ENCODE measurements at places on chromosomes 4 and X.

DNA sequence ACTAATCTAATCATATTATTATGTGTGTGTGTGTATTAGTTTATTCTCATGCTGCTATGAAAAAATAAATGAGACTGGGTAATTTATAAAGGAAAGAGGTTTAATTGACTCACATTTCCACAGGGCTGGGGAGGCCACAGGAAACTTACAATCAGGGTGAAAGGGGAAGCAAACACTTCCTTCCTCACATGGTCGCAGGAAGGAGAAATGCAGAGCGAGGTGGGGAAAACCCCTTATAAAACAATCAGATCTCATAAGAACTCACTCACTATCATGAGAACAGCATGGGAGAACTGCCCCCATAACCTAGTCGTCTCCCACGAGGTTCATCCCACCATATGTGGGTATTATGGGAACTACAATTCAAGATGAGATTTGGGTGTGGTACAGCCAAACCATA is 190.9 kb upstream of the TAPT1 start:
- DNase-seq = no peak

- no peak for DNase-seq
Observed at GRCh38 chr4:57148831-57149505, 38.8 kb upstream of the IGFBP7 start.

GRCh38 chr4:15906020-15906443 is 32.5 kb downstream of the FGFBP1 start:
- DNase-seq = peak; percentile 18

DNA sequence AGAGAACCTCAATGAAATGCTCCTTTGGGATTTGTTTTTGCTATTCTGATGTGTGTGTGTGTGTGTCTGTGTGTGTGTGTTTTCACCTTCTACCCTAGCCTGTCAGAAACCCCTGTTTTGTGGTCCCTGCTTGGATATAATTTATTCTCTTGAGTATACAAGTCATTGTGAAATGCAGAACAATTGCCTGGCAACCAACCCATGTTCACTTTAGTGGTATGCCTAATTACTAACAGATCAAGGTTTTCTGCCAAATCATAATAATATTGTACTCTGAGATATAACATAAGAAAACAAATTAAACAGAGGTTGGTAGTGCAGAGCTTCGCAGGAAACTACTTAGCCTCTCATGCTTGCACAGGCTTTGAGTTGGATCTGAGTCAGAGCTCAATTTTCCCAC is 7.0 kb upstream of the TET2 start:
- no peak for DNase-seq

DNA sequence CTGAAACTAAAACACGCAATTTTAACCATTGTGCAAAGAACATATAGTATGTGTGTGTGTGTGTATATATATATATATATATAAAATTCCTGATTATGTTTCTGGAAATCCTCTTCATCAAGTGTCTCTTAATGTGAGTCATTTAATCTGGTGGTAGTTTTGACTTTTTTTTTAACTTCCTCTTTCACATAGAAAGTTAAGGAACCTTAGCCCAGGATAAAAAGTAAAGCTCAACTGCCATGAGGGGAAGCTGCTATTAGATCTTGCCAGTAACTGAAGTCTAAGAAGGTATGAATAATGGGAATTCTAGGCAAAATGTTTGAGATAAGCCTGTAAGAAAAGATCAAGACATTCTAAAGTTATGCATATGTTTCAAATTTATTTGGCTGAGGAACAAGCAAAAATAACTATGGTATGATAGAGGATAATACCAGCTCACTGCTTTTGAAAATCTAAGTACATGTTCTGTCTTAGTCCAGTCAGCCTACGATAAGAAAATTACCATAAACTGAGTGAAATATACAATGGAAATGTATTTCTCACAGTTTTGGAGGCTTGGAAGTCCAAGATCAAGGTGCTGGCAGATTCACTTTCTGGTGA is 757.0 kb downstream of the TRAM1L1 start:
- no peak for DNase-seq

DNA sequence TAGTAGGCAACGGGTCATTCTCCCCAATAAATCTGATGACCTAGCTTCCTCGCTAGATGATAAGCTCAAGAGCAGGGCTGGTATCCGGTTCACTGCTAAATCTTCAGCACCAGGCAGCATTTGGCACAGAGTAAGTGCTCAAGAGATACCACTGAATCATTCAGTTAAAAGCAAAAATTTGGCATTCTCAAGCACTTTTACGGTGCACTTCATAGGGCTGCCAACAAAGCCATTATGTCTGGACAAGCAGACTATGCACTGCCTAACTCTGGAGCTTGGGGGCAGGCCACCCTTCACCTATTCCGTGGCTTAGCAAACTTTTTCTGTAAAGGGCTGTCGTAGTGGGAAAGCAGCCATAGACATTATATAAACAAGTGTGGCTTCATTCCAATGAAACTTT is 23.8 kb upstream of the CXorf38 start:
- no peak for DNase-seq

GRCh38 chr4:105895583-105896460 is 551 bp downstream of the NPNT start:
- DNase-seq = no peak

DNA sequence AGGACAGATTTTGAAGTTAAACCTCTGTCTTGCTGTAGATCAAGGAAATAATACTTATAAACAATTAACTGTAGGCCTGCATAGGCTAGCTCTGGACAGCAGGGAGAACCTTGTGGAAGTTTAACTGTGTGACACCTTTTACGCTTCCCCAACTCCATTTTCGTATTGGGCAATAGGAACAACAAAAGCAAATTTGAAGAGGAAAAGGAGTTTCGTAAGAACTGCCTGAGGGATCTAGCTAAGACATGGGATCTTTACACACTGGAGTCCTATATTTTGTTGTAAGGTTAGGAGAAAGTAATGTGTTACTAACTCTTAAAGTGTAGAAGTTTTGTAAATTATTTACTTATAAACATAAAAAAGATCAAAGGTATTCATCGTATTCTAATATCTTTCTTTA is 324.9 kb upstream of the CASK start:
- no peak for DNase-seq

- DNase-seq = no peak
Observed at GRCh38 chr4:114229706-114230105, 250.3 kb upstream of the ARSJ start.

All from activated naive CD4-positive, alpha-beta T cell treated with anti-CD3 and anti-CD28 coated beads, Interleukin-2, amount 50 U/mL, for 16 hours (primary cell).